ENCODE measurements at places on chromosomes 7 and 10. TPM values are rescaled to one million over a fixed set of nuclear protein-coding genes. Genes with fewer than 3 reads are reported as not detected.

GPRIN2 gene
- not detected for total RNA-seq

LRRD1 gene
- total RNA-seq, result 0.17 TPM

GRM8 gene
- not detected for total RNA-seq

LRRC18 gene
- total RNA-seq, result 0.66 TPM

GPR22 gene
- total RNA-seq, result not detected

LDB3 gene
- total RNA-seq, result under 0.01 TPM

GRCh38 chr7:100396421-100396982 is 23.2 kb downstream of the PILRA start:
- no peak for DNase-seq

- DNase-seq, result peak; percentile 84
Observed at GRCh38 chr10:77949167-77949566, 22.6 kb upstream of the DLG5 start.

- DNase-seq, result no peak
Observed at GRCh38 chr7:137985897-137986251, 16.0 kb downstream of the CREB3L2 start.

- DNase-seq, result peak; percentile 54
Observed at GRCh38 chr10:125159932-125160855, at the start of gene CTBP2. Gene CTBP2, minus strand, starts transcription at chr10:125160563.

DNA sequence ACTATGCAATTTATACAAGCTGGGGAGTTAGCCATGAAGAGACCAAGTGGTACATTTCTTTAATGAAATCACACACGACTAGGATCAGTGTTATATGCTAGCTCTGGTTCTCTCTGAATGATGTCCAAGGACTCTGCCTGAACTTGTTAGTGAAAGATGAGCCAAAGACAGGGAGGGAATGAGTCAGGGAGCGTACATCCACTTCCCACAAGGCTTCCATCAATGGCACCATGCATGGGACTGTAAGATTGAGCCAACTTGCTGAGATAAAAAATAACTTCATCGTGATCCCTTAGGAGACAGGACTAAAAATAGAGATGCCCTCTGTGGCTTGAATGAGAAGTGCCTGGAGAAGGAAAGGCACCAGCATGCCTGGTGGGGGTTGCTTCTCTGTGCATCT is 629.7 kb downstream of the ACTR3B start:
- DNase-seq, result no peak

- no peak for DNase-seq
Observed at GRCh38 chr7:40382145-40382544, 247.3 kb downstream of the SUGCT start.

DNA sequence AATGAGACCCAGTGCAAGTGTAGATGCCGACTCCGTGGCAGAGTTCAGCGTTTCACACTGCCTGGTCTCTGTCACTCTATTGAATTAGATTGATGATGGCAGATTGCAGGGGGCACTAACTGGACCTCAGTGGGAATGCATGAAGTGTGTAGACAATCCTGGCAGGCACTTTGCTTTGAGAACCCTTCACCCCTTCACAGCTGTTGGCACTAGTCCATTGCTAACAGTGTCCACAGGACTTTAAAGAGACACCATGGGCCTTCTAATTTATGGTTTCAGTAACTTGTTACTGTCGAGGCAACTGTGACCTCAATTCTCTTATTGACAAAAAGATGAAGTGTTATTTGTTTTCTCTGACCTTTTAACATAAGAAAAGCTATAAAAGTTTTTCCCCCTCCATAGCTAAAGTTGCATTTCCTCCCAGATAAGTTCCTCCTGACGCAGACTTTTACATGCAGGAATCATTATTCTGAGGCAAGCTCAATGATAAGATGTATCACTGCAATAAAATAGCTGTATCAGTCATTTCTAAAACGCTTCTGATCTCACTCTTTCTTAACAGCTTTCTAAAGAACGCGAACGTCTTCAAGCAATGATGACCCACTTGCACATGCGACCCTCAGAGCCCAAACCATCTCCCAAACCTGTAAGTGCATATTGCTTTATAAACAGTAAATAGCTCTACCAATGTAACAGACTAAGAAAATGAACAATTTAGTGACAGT is 238.9 kb downstream of the FOXP2 start:
- no peak for DNase-seq

- peak; percentile 46 for DNase-seq
Observed at GRCh38 chr10:86798611-86799010, 42.2 kb downstream of the BMPR1A start.

DNA sequence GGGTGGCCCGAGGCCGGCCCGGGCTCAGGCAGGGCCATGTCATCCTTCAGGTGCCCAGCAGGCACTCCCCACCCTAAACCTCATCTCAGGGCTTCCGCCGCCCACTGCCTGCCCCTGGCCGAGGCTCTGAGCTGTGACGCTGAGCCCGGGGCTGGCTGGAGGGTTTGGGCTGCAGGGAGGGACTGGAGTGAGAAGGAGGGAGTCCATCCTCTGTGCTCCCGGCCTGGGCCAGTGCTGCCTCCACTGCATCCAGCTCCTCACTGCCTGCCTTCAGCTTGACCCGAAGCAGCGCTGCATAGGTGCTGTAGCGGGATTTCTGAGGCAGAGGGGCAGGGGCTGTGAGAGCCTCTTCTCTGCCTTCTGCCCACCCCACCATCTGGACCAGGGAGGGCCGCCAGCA is 7.6 kb downstream of the NFKB2 start:
- DNase-seq, result no peak

DNA sequence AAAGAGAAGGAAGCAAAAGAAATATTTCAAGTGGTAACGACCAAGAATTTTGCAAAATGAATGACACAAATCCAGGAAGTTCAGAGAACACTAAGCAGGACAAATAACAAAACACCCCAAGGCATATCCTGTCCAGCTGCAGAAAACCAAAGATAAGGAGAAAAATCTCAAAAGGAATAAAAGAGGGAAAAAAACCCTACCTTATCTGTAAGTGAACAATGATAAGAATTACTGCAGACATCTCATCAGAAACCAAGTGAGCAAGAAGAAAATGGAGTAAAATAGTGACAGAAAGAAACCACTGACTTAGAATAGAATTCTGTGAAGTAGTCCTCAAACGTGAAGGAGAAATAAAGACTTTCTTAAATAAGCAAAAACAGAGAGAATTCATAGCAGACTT is 21.8 kb downstream of the CARD11 start:
- no peak for DNase-seq

- no peak for DNase-seq
Observed at GRCh38 chr7:101588131-101588935, 40.8 kb downstream of the MYL10 start.

DNA sequence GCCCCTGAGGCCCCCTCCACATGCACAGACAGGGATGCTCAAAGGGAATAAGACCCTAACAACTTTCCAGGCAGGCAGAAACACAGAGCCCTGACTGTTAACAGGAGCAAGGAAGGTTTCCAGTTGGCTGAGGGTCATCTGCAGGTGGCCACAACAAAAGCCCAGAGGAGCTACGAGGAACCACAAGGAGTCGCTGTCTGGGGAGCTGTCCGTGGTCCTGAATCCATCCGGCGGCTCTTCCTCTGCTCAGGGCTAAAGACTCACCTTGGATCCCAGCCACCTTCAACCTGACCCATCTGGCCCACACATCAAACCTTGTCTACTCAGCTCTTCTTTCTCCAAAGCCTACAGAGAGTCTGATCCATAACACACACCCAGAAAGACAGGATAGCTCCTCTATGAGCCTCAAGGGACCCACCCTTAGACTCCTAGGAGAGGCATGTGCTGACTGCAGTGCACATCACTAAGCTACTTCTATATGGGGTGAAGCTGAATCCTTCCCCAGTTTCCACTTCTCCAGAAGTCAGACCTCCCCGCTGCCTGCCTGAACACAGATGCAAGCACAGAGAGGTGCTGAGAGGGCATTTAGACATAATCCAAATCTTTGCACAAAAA is 104.0 kb downstream of the SLIT1 start:
- DNase-seq, result peak; percentile 43

DNA sequence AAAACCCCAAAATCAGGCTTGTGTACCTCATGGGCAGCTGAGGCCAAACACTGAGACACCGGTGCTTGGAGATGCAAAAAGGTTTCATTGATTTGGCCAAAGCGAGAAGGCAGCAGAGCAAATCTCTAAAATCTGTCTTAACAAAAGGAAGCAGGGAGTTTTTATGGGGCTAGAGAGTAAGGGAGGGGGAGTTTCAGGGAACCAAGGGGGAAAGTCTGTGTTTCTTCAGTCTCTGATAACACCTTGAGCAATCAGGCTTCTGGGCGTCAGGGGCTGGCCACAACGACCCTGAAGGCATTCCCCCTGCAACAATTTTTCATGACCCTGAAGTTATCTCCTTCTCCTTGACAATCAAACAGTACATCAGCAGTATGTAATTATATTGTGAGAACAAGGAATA is 2.7 kb upstream of the ZNF786 start:
- no peak for DNase-seq

DNA sequence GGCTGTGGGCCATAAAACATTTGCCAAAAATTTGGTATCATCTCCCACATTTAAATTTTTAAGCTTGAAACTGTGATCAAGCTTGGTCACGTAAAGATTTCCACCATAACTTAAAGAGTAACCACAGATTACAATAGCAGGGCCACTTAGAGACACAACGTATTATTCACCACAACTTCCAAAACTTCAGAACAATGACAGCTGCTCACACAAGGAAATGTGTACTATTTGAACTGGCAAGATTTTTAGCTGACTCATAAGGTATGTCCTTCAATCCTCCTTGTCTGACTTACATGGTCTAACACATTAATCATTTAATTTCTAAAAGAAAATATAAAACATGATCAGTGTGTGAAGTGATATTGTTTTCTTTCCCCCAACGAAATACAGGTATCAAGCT is 234.5 kb downstream of the PARD3 start:
- peak; percentile 43 for DNase-seq

GRCh38 chr10:76319661-76320060 is 888.2 kb downstream of the LRMDA start:
- DNase-seq, result no peak

DNA sequence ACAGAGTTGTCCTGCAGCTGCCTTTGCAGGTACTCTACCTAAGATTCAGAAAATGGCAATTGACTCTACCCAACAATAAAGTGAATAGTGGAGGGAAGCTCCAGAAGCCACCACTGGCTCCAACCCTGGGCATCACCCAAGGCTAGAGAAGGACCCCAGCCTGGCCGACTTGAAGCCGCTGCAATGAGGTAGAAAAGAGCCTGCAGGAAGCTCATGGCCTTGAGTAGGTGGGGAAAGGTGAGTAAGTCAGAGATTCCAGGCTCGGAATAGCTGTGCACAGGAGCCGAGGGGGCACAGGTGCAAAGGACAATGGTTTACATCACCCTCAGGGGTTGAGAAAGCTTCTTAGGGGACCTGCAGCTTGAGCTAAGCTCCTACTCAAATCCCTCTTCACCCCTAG is 83.6 kb downstream of the AOAH start:
- DNase-seq, result no peak

DNA sequence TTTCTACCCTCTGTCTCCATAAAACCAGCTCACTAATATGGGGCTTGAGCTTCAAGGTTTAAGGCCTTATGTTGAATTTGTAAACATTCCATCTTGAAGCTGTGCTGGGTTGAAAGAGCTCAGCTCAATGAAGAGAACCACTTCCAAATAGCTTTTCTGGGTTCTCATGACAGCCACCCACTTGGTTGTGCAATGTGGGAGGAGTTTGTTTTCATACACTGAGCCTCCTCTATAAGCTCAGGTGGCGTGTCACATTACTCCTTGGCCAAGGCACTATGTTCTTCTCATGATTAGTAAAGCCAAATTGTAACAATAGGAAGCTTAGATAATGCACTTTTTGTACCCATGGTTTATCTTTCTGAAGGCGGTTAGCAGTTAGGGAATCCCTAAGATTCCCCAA is 265.6 kb downstream of the PTEN start:
- no peak for DNase-seq

GRCh38 chr7:108193594-108194498 is 63.7 kb upstream of the LAMB4 start:
- no peak for DNase-seq

- peak; percentile 47 for DNase-seq
Observed at GRCh38 chr7:66631471-66631870, 2.8 kb downstream of the KCTD7 start.

- DNase-seq, result no peak
Observed at GRCh38 chr7:151378496-151379192, 31.2 kb downstream of the WDR86 start.

- DNase-seq, result no peak
Observed at GRCh38 chr7:17031906-17032551, 150.2 kb upstream of the AGR3 start.

GRCh38 chr7:99267841-99268576 is 4.6 kb upstream of the MYH16 start:
- peak; percentile 86 for DNase-seq

DNA sequence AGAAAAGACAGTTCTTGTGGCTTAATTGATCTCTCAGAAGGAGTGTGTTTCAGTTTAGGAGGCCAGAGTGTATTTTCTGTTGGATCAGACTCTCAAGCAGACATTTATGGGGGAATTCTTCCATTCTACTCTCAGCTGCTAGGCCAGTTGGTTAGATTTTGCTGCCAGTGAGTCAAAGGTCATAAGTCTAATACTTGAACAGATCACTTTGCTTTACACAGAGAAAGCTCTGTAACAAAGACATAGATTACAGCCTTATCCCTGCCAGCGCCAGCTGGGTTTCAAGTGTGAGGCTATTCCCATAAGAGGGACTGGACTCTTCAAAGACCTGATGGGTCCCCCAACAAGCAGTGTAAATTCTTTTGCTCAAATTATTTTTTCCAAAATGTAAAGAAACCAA is 145.6 kb upstream of the SEMA3C start:
- peak; percentile 47 for DNase-seq

DNA sequence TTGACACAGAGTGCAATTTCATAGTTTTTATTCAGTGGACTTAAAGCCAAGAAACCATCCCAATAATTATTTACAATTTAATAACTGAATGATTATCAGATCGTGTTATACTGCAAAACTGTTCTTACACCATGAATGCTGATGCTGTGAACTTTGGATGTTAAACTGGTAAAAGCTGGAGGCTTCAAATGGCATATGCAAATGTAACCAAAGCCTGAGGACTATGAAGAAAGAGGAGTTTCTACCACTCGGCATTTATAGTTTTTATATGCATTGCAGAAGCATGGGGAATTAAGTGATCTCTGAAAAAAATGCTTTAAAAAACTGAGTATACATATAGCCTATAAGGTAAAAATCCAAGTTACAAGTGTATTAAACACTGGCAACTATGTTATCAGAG is 42.4 kb downstream of the RNF32 start:
- no peak for DNase-seq

DNA sequence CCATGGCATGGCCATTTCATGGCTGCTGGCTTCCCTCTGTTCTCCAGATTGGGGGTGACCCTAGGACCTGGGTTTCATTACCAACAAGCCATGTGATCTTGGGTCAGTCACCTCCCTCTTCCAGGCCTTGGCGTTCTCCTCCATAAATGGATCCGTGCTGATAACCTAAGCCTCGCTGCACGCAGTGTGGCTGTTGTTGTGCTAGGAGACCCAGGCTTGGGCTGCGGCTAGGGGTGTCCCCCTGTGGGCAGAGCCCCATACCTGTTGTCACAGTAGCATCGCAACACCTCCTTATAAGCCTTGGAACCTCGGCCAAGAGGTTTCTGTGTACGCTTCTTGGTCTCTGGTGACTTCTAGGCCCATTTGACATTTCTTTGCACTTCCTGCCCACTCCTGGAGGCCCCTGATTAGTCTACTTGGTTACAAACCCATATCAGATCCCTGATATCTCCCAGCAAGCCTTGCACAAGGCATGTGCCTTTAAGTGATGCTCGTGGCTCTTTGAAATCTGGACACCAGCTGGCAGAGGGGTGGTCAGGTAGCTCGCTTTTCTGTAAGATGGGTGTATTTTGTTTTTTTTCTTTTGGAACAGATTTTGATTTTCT is 23.6 kb downstream of the ZMIZ1 start:
- DNase-seq, result no peak

Data from fibroblast of lung (primary cell).